ENCODE measurements at places on chromosomes 4 and X. TPM values are rescaled to one million over a fixed set of nuclear protein-coding genes. Genes with fewer than 3 reads are reported as not detected.

Gene CT47A1
- not detected for total RNA-seq

Gene EXOC1L
- not detected for total RNA-seq

- no peak for ATAC-seq
These were observed 37.4 kb downstream of the TENM3 start for GRCh38 chr4:182280436-182281111.

GRCh38 chr4:56215901-56216300 lies 171.4 kb downstream of the AASDH start:
- ATAC-seq: peak; percentile 86

GRCh38 chr4:16083241-16084191 lies at the start of gene PROM1:
PROM1 (minus strand) TSS chr4:16084023; CDS start chr4:16075906, 8,117 bp downstream.
- ATAC-seq: peak; percentile 74

Gene UGT2B15
- not detected for total RNA-seq

Gene STIM2
- 19.7 TPM for total RNA-seq

All from motor neuron (in vitro differentiated cells).